Esophagus mucosa (tissue), 1 donor: ENCODE measurements at places on chromosomes 4 and X. TPM values are rescaled to one million over a fixed set of nuclear protein-coding genes. Genes with fewer than 3 reads are reported as not detected.

GRCh38 chrX:32150141-32150540 lies 1061.2 kb downstream of the DMD start:
- no peak for ATAC-seq

- ATAC-seq, result no peak
Observed at GRCh38 chrX:47543496-47543895, 17.5 kb upstream of the ARAF start.

ARR3 gene
- total RNA-seq, result not detected

- no peak for ATAC-seq
Observed at GRCh38 chr4:81137446-81137845, 77.6 kb downstream of the PRKG2 start.

DNA sequence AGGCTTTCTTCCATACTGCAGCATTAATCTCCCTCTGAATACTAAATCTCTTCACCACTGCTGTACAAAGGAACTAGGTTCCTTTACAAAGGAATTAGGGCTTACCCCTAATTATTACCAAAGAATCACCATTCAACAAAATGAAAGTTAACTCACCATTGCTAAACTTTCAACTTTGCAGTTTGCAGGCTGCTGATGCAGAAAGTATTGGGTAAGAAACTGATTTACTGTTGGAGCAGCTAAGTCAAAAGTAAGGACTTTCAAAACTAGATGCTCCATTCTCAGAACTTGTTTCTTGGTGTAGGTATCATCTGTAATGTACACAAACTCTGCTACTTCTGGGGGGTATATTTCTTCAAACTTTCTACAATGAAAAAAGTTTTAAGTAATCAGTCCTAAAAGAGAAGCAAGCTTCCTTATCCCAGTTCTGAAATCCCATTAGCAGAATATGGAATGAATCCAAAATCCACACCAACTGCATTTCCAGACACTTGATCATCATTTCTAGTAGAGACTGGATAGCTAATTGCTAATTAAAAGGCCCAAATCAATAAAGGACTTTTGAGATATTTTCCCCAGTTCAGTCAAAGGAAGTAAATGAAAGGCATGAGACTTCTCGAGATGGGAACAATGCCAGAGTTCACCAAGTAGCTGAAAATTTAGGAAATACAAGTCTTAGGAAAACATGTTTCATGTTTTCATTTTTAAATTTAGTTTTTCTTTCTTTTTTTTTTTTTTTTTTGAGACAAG lies 4.3 kb downstream of the CCNA2 start:
- no peak for ATAC-seq

DNA sequence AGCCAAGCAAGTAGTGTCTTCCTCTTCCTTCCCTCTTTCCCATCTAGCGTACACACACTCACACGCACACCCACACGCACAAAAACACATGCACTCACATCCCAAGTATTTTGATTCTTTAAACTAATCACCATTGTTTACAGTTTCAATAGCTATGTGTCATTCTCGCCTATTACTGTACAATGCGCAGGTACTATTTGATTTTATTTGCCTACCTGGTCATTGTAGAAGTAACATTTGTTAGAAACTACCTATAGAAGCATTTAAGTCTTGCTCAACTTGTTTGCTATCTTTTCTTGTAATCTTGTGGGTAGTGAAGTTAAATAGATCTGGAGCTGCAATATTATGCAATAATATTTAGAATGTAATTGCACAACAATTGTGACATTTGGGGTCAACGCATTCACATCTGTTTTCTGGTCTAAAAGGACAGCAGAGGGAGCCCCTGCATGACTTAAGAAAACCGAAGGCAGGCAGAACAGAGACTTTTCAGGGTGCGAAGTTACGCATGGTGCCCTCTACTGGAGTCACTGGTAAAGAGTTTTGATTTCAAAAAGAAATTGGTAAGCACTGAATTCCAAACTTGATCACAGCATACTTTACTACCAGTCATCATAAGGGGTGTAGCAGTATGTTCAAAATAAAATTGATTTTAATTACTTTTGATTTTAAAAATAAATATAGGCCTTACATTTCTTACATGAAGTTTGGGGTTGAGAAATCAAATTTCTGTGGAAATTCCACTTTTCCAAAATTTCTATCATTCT lies 503.3 kb upstream of the FAM241A start:
- peak; percentile 63 for ATAC-seq

FAM9B gene
- total RNA-seq, result not detected

- ATAC-seq, result no peak
Observed at GRCh38 chrX:82648062-82648461, 860.0 kb upstream of the POU3F4 start.

TMEM164 gene
- total RNA-seq, result 22.4 TPM

DNA sequence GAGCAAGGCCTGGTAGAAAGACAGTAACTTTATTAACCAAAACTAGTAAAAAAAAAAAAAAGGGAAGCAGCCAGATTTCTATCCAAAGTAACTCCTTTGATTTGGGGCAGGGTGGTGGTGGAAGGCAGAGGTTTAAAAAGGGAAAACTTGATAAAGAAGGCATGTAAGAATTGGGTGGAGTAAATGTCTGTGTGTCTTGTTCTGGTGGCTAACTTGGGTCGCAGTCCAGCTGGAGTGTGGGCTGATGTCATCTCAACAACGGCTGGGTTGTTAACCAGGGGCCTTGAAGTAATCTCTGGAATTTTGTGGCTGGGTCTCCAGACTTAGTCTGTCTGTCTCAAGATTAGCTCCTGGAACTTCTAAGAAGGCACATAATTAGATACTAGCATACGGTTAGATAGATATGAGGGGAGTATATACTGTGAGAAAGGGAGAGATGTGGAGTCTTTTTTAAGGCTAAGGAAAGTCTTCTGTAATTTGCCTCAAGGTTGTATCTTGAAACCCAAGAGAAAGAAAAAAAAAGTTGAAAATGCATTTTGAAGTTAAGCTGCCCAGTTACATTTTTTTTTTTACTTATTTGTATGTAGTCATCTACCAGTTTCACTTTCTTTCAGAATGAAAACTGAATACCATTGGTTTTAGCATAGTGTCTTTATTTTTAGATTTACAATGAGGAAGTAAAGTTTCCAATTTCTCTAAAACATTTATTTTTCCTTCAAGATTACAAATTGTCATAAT lies 48.3 kb downstream of the MTHFD2L start:
- no peak for ATAC-seq

NR0B1 gene
- total RNA-seq, result not detected

FAM47A gene
- not detected for total RNA-seq

SLC9A7 gene
- 6.3 TPM for total RNA-seq

GRCh38 chr4:161454860-161455259 lies 708.9 kb downstream of the FSTL5 start:
- no peak for ATAC-seq

C1QTNF7 gene
- 0.52 TPM for total RNA-seq

NUP62CL gene
- 1.7 TPM for total RNA-seq

GRCh38 chrX:149531599-149531998 lies 9.2 kb upstream of the EOLA1 start:
- ATAC-seq, result no peak

JADE3 gene
- 4.9 TPM for total RNA-seq
